ENCODE measurements at places on chromosomes 2 and 18.

GRCh38 chr2:235541016-235541415, 47.2 kb downstream of the AGAP1 start:
- DNase-seq: no peak

- DNase-seq: no peak
Observed at GRCh38 chr2:148279216-148279615, 258.3 kb downstream of the MBD5 start.

- DNase-seq: no peak
Observed at GRCh38 chr2:64114912-64115277, 29.3 kb downstream of the PELI1 start.

GRCh38 chr2:157363612-157364101, 38.0 kb upstream of the ERMN start:
- no peak for DNase-seq

DNA sequence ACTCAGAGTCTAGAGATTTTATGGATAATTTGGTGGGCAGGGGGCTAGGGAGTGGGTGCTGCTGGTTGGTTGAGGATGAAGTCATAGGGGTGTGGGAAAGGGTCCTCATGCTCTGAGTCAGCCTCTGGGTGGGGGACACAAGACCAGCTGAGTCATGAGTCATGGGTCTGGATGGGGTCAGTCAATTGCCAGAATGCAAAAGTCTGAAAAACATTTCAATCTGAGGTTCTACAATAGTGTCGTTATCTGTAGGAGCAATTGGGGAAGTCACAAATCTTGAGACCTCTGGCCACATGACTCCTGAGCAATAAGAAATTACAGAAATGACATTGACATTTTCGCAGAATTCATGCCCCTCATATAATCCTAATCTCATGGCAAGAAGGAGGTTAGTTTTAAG, 15.1 kb downstream of the NMS start:
- DNase-seq: no peak

DNA sequence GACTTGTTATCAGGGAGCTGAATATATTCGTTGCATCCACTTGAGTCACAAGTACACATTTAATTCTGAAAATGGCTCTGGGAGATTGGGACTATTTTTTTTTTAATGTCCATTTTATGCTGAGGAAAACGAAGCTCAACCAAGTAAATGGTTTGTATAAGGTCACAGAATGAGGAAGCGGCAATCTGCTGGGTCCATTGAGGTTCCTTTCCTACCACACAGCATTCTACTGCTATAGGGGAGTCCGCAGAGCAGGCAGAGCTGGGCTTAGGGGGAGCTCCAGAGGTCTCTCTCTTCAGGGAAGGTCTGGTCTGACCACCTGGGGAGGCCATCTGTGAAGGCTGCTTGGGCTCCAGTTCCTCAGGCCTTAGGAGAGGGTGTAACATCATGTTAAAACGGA, 77.9 kb downstream of the MCFD2 start:
- no peak for DNase-seq

- no peak for DNase-seq
Observed at GRCh38 chr2:230619491-230619890, 93.2 kb upstream of the CAB39 start.

- no peak for DNase-seq
Observed at GRCh38 chr18:35376393-35376741, 770 bp downstream of the ZNF396 start.

DNA sequence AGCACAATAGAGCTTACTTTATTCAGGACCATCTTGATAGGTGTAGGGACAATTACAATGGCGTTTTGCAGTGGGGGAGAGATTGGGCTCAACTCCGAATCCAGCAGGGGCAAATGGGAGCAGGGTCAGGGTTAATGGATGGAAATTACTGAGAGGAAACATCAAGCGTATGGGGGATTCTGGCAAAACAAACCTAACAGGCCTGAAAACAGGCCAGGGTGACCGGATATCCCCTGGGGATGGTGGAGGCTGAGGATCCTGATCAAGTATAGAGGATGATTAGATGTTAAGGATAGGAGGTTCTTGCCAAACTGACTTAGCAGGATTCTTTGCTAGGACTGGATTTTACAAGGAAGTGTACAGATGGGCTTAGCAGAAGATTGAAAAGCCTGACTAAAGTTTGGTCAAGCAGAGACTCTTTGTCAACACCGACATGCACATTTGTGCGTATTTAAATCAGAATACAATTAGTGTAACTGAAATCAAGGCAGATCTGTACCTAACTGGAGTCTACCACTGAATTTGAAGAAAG, 54.5 kb upstream of the GPR45 start:
- no peak for DNase-seq

- DNase-seq: no peak
Observed at GRCh38 chr18:50721006-50721405, 98.8 kb downstream of the MRO start.

DNA sequence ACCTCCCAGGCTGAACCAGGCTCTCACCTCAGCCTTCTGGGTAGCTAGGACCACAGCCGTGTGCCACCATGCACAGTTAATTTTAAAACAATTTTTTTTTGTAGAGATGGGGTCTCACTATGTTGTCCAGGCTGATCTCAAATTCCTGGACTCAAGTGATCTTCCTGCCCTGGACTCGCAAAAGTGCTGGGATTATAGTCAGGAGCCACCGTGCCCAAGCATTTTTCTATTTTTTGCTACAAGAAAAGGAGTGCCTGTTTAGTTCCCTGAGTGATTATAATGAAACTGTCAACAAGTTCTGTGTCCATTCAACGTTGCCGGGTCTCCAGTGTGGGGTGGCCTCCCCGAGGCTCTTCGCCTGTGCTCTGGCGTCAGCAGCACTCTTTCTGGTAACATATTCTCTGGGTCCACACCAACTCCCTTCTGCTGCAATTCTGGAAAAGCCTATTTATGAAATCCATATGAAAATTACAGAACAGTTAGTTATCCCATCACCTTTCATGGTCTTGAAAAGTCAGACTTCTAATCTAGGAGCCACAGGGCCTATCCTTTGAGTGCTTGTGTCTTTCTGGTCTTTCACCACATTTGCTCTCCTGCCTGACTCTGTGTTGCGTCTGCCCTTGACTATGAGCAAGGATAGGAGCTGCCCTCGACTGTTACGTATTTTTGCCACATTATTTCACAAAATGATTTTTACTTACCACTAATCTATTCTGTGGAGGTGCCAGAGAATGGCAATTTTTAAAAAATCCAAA, 172.7 kb downstream of the SOCS6 start:
- DNase-seq: no peak

DNA sequence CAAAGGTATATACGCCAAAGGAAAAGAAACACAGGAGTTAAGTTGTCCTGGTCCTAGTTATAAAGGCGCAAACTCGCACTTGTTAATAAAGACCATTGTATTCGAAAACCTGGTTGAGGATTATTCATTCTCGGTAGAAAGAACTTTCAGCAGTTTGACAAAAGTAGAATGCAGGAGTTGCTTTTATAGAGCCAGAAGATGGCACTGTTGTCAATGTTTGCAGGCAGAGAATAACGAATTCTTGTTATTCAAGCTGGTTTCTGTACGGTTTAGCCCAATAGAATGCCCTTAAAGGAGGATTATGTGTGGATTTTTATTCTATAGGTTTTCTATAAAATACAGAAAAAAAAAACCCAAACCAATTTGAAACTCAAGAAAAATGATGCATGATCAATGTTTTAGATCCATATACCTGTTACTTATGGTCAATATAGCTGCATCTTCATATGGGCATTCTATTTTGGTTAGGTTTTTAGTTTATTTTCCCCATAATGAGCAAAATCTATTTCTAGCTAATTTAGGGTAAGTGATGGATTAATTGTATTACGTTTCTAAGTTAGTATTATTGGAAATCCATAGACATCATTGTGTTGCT, 510.3 kb downstream of the PLCL1 start:
- DNase-seq: peak; percentile 52

- DNase-seq: no peak
Observed at GRCh38 chr2:182784058-182784706, 68.1 kb downstream of the DNAJC10 start.

DNA sequence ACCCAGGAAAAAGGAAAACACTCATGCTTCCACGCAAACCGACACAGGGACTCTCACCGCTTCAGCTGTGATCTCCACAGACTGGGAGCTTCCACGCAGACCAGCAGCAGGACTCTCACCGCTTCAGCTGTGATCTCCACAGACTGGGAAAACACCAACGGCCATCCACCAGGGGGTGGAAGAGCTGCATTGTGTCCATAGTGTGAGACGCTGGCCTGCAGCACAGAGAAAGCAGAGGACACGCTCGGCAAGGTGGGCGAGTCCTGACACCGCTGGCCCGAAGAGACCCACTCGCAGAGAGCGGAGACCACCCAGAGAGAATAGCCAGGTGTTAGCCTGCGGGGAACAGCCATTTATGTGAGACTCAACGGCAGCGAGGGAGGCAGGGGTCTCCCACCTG, 42.5 kb upstream of the NFATC1 start:
- peak; percentile 12 for DNase-seq

DNA sequence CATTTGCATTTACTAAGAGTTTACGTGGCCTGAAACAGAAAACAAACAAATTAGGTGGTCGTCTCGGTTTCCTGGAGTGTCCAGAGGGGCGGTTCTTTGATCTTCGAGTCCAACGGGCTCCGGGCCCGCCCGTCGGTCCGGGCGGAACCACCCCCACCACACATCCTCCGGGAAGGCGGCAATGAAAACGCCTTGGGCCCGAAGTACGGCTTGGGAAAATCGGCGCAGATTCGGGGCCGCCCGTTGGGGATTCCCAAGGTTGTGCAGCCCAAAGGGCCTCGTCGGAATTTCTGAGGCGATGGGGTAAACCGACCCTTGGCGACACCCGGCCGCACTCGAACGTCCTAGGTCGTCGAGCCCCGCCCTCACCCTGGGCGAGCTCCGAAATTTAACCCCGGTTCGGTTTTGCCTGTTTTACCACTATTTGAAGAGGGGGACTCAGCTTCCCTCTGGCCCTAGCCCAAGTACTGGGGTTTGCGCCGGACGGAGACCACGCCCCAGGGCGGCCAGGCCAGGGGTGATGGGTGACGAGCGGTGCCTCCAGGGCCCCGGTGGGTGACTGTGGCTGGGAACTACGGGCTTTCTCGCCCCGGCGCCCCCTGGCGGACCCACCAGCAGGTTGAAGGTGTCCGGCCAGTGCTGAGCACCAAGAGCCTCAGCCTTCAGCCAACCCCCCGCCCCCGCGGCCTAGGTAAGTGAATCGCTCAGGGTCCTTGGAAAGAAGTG, 1.9 kb upstream of the CFAP53 start:
- DNase-seq: no peak

- DNase-seq: no peak
Observed at GRCh38 chr2:241421330-241421729, 65.2 kb downstream of the FARP2 start.

GRCh38 chr2:60502144-60502543, 51.3 kb downstream of the BCL11A start:
- DNase-seq: no peak

DNA sequence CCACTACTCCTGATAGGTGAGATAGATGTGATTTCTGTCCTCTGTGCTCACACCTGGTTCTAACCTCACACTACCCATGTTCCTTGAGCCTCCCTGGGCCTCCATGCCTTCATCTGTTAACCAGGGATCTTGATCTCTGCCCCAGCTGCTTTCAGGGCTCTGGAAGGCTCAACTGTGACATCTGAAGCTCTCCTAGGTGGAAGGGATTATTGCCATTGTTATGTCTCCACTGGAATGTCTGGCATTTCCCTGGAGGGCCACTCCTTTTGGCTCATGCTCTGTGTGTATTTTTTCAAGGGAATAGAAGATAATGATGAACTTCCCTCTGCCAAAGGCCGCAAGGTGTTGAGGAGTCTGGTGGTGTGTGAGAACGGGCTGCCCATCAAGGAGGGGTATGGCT, 41.2 kb downstream of the PCARE start:
- peak; percentile 31 for DNase-seq

DNA sequence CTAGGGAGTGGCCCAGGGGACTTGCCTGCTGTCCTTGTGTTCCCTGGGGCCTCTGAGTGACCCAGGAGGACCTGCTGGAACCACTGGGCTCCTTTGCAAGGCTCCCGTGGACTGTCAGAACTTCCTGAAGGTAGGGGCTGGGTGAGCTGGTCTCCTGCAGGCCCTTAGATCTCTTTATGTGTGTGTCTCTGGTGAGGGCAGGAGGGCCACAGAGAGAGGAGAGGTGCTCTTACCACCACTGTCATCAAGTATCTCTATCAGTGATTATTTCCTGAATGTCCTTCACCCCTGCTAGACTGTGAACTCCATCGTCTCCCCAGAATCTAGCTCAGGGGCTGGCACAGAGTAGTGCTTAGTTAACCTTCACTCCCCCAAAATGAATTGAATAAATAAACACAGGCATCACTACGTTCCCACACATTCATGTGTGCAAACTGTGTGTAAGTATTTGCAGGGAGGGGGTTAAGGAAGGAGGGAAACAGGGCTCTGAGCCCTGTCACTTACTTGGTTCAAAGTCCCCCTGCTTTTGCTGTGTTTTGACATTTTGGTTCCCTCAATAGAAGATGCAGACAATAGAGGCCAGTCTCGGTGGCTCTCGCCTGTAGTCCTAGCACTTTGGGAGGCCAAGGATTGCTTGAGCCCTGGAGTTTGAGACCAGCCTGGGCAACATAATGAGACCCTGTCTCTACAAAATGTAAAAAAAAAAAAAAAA, 100.8 kb upstream of the HAAO start:
- DNase-seq: no peak

- peak; percentile 8 for DNase-seq
Observed at GRCh38 chr2:28342081-28342967, 50.3 kb upstream of the FOSL2 start.

DNA sequence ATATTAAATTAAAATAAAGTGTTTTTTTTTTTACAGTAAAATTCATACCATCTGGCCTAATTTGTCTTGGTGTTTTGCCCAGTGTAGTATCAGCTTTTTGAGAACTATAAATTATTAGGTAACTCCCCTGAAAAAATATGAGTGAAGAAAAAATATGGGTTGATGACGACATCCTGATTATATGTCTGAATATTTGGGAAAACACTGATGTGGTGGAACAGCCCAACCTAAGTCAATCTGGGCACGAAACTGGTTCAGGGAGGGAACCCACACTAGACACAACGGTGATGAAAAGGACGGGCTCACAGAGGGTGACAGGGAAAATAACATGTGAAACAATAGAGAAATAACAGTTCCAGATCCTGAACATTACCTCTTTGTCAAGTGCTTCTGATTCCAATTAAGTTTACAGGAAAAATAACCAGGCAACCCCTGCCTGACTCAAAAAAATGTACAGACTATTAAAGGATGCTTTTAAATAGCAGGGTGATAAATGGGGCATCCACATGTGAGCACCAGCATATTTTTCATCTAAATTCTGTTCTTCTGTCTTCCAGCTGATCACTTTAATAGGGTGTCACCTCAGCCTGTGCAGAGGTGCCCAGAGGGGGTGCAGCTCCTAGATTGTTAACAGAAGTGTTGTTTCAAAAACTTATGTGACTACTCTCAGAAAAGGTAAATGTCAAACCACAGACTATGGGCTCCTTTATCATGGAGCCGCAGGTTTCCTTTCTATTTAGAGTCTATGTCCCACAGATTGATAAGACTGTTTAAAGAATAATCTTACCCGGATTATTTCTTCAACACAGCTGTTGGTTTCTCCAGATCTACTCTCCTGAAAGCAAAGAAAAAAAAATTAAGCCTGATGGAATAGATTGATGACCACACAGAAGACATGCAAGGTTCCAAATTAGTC, 305.4 kb downstream of the AFF3 start:
- no peak for DNase-seq

Data from ACHN (cell line).